ENCODE measurements at places on chromosomes 3 and 15. TPM values are rescaled to one million over a fixed set of nuclear protein-coding genes. Genes with fewer than 3 reads are reported as not detected.

DNA sequence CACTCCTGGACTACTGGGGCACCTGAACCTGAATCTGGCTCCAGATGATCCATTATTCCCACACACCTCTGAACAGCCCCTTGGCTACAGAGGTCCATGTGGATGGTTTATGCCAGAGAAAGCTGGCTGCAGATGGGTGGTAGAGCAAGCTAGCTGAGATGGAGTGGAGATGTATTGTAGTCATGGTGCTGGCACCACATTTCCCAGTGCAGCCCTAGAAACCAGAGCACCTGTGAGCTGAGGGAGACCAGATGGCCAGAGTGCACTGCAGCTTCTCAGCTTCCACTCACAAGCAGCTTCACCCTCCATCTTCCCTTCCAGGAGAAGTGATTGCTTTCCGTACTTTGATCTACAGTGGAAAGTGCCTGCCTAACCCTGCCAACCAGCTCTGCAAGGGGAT is 29.9 kb downstream of the RBP1 start:
- DNase-seq: no peak

INSYN1 gene
- 0.29 TPM for total RNA-seq

FGD5 gene
- total RNA-seq: not detected

KLF15 gene
- 0.11 TPM for total RNA-seq
